Osteoblast (primary cell): ENCODE measurements at places on chromosomes 1 and 21.

GRCh38 chr1:46027788-46028573 is 104.4 kb downstream of the PIK3R3 start:
- no peak for DNase-seq

GRCh38 chr1:238664139-238664538 is 722.2 kb upstream of the CHRM3 start:
- DNase-seq = no peak

- no peak for DNase-seq
Measured at GRCh38 chr21:37762606-37763005, 153.7 kb downstream of the KCNJ6 start.

GRCh38 chr21:15496911-15497310 is 232.9 kb upstream of the USP25 start:
- DNase-seq = no peak

DNA sequence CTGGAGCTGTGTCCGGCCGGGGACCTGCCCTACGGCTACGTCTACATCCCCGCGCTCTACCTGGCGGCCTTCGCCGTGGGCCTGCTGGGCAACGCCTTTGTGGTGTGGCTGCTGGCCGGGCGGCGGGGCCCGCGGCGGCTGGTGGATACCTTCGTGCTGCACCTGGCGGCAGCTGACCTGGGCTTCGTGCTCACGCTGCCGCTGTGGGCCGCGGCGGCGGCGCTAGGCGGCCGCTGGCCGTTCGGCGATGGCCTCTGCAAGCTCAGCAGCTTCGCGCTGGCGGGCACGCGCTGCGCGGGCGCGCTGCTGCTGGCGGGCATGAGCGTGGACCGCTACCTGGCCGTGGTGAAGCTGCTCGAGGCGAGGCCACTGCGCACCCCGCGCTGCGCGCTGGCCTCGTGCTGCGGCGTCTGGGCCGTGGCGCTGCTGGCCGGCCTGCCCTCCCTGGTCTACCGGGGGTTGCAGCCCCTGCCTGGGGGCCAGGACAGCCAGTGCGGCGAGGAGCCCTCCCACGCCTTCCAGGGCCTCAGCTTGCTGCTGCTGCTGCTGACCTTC is 412 bp downstream of the GPR25 start:
- DNase-seq = peak; percentile 87

DNA sequence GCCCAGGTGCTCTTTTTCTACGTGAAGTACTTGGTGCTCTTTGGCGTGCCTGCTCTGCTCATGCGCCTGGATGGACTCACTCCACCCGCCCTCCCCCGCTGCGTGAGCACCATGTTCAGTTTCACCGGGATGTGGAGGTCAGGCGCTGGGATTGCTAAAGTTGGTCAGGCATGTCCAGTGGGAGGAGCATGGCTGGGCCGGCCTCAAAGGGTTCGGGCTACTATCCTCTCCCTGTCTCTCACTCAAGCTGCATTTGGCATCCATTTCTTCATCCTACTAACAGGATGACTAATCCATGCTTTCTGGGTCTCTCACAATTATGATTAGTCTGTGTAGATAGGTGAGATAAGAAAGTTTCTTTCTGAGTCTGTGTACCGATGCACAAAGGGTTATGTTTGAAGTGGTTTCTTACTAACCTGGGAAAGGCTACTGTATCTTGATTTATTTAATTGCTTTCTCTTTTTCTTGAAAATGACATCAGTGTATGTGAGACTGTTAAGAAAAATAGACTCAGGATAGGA is 135.9 kb downstream of the HHAT start:
- no peak for DNase-seq

GRCh38 chr1:1754051-1754815 is 24.0 kb downstream of the NADK start:
- DNase-seq = peak; percentile 77

DNA sequence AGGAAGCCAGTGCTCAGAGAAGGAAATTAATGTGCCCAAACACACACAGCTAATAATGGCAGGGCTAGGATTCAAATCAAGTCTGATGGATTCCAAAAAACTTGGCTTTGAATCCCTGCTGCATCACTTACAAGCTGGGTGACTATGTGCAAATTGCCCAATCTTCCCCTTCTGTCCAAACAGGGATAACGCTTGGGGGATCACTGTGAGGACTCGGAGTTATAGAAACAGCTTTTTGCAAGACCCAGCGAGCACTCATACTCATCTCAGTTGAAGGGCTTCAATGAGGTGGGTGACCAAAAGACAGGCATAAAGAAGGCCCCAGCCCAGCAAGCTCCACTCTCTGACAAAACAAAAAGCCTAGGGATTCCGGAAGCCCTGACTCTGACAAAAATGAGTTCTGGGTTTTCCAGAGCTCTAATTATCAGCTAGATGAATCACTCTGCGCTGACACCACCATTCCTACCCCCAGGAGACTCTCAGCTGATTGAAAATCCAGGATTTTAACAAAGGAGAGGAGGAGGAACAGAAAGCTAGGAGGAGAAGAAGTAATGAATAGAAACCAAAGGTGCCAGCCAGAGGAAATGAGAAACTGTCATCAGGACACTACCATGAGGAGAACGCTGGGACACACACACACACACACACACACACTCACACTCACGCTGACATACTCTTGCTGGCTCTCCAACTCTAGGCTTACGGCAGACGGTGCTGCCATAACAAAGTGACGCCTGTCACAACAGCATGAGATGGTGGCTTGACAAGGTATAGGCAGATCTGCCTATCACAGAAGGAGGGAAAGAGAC is 1.6 kb upstream of the STK40 start:
- peak; percentile 89 for DNase-seq

- no peak for DNase-seq
Measured at GRCh38 chr1:220775240-220775853, 11.4 kb upstream of the MTARC1 start.

GRCh38 chr1:212186427-212187207 is 98.6 kb upstream of the PPP2R5A start:
- no peak for DNase-seq

DNA sequence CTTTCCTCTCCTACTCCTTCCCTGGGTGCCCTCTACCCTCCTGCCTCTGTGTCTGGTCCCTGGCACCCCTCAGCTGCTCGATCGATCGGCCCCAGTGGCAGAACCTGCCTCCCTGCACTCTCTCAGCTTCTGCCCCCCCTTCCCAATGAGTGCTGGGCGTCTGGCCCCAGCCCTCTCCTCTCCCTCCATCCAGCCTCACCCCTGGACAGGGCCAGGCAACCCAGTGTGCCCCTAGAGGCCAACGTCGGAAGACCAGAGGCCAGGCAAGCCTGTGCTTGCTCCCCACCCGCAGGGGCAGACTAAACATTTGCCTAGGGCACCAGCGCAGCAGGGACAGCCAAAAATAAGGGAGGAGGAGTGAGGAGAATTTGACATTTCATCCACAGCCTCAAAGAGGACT is 43.5 kb downstream of the LGR6 start:
- DNase-seq = peak; percentile 80

DNA sequence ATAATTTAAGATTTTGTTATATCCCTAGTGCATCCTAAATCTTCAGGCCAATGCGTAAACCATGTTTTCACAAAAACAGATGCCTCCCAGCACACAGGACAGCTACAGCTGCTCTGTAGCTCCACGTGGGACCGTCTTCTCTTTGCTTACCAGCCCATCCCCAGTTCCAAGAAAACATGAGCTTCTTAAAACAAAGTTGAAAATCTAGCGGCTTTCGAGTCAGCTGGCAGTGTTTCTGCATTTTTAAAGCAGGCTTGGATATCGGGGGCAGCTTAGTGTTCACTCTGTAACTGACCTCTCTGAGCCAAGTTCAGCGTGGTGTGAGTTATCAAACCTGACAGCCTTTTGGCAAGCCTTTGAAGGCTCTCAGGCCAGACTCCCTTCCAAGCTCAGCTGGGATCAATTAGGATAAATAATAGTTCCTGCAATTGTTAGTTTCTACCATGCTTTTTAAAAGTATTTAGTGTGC is 881.5 kb downstream of the LTN1 start:
- DNase-seq = peak; percentile 74

DNA sequence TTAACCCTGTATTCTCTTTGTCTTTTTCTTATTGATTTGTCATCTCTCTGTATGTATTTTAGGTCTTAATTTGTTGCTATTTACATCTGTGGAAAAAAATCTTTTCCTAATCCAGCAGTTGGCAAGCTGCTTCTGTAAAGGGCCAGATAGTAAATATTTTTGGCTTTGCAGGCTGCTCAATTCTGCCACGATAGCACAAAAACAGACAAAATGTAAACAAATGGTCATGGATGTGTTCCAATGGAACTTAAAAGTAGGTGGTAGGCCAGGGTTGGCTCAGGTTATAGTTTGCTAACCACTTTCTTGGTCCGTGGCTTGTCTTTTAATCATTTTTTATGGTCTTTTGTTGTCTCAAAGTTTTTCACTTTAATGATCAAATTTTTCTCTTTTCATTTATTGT is 371.8 kb downstream of the HHAT start:
- peak; percentile 47 for DNase-seq

DNA sequence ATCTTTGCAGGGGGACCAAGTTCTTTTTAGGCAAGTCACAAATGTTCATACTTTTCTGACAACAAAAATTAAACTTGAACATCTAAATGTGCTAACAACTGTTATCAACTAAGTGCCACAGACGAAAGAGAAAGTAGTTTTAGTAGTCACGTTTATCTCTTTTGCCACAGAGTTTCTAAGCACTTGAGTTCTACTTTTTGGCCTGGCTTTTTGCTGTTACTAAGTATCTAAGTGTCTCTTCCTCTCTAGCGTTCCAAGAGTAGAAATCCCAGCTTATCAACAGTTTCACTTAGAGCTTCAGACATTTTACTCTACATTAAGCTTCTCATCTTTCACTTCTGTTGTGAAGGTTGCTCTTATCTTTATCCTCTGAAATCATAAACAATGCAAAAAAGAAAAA is 34.2 kb downstream of the GATAD2B start:
- no peak for DNase-seq

GRCh38 chr1:158059984-158060383 is 66.5 kb downstream of the KIRREL1 start:
- DNase-seq = no peak

- DNase-seq = no peak
Measured at GRCh38 chr1:41044187-41044586, 22.7 kb upstream of the SLFNL1 start.

DNA sequence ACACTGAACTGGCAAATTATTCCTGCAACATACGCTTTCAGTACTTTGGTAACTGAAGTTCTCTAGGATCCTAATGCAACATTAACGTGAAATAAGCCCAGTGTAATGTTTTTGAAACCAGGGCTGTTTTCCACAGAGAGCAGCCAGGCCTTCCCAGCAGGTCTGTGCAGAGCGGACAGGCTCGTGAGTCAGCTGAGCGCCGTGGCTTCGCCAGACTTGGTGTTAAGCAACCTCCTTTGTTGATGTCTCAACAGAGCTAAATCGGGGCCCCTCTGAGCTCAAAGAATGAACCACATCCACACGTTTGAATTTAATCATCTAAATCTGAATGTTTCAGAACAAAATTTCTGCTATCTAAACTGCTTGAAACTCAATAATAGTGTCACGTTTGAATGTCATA is 181.8 kb upstream of the FMN2 start:
- peak; percentile 82 for DNase-seq

DNA sequence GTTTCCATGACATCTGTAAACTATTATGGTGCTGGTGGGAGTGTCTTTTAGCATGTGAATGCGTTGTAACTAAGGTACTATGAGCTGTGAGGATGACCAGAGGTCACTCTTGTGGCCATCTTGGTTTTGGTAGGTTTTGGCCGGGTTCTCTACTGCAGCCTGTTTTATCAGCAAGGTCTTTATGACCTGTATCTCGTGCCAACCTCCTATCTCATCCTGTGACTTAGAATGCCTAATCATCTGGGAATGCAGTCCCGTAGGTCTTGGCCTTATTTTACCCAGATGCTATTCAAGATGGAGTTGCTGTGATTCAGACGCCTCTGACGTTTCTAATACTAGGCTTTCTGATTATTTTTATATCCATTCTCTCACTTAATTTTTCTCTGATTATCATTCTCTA is 9.4 kb downstream of the NCAM2 start:
- DNase-seq = no peak
